ENCODE measurements at places on chromosomes 11 and 22. TPM values are rescaled to one million over a fixed set of nuclear protein-coding genes. Genes with fewer than 3 reads are reported as not detected.
A peak's percentile ranks its signal among the peaks of the same experiment; 100 is the strongest.

GRCh38 chr11:120020981-120021380, 116.9 kb downstream of the TRIM29 start:
- ATAC-seq: no peak

DNA sequence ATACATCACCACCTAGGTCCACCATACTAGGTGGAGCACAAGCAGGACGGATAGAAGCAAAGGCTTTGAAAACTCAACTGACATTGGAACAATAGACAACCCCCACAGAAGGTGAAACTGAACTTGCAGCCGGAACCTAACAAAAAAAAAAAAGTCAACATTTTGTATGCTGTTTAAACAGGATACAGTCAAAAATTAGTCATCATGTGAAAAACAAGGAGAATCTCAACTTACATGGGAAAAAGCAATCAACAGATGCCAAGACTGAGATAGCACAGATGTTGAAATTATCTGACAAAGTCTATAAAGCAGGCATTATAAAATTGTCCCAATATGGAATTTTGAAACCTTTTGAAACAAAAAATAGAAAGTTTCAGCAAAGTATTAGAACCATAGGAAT, 123.8 kb downstream of the RAB38 start:
- ATAC-seq: no peak

ZNF195 gene
- 37.9 TPM for total RNA-seq

- no peak for ATAC-seq
Observed at GRCh38 chr11:46534711-46535110, 59.1 kb downstream of the AMBRA1 start.

HEPN1 gene
- not detected for total RNA-seq

PHLDB1 gene
- total RNA-seq: 4.7 TPM

DNA sequence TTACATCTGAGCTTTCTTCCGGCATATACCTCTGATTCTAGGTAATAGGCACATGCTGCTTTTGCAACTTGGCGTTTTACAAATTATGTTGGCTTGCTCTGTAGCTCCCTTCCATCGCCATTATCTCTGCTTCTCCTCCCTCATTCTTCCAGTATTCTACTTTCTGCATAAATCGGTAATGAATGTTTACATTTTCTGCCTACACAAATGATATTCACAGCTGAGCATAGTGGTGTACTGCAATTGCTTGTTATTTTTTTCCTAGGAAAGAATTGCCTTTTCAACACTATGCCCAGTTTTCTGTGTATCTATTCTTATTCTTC, 18.9 kb downstream of the MED15 start:
- ATAC-seq: no peak

GRCh38 chr22:42286205-42286604, 15.8 kb upstream of the TCF20 start:
- ATAC-seq: peak; percentile 81

All from activated T-helper 17 cell treated with anti-CD3 and anti-CD28 coated beads, Interleukin-2, amount 50 U/mL, for 72 hours (primary cell).